ENCODE measurements at places on chromosomes 4 and X.

DNA sequence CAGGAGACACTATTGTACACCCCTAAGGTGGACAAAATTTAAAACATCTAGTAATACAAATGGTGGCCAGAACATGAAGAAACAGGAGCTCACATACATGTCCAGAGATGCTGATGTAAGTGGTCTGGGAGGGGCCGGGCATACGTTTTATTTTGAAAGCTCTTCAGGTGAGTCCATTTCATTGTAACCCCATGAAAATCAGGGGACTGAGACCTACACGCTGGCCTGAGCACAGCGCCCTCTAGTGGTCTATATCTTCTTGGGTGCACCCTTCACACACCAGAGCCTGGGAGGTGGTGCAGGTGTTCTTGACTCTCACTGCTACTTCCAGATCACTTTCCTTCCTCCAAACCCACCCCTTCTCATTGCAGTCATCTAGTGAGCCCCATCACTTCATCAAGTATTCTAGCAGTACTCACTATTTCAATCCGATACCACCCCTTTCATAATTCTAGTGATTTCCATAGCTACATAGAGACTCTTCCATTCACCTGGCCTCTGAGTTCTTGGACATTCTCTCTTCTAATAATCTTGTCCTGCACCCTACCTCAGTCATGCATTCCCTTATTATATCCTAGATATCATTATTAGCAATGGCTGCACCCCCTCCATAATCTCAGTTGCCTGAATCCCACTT, 4.3 kb upstream of the TLR6 start:
- no peak for DNase-seq

- DNase-seq: no peak
Observed at GRCh38 chr4:89949782-89950387, 55.2 kb downstream of the MMRN1 start.

GRCh38 chr4:6239968-6240367, 29.7 kb upstream of the WFS1 start:
- no peak for DNase-seq

- DNase-seq: no peak
Observed at GRCh38 chrX:12701628-12702027, 89.6 kb upstream of the PRPS2 start.

Measured in esophagus squamous epithelium (tissue), 5 donors.